ENCODE measurements at places on chromosomes 6 and 20.

DNA sequence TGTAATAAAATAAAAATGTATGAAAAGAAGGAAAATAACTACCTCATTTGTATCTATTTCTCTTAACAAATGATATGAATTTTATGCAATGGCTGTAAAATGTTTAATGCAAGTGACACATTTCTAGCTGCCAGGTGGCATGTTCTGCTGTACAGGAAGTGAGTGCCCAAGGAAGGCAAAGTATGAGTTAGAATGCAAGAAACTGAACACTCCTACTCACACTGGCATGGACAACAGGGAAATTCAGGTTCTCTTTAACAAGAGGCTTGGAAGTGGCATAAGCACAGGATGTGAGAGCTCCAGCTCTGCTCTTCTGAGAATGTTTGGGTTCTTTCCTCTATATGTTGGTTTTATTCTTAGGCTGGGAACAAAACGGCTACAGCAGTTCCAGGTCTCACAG, 20.4 kb upstream of the LAMA4 start:
- no peak for DNase-seq

GRCh38 chr20:15643713-15644112, 929.5 kb downstream of the KIF16B start:
- no peak for DNase-seq

GRCh38 chr6:10837622-10837994, 731 bp downstream of the MAK start:
- DNase-seq = no peak

- no peak for DNase-seq
Measured at GRCh38 chr20:51050531-51051075, 27.7 kb upstream of the KCNG1 start.

GRCh38 chr6:80967609-80968008, 784.9 kb downstream of the TENT5A start:
- DNase-seq = no peak

DNA sequence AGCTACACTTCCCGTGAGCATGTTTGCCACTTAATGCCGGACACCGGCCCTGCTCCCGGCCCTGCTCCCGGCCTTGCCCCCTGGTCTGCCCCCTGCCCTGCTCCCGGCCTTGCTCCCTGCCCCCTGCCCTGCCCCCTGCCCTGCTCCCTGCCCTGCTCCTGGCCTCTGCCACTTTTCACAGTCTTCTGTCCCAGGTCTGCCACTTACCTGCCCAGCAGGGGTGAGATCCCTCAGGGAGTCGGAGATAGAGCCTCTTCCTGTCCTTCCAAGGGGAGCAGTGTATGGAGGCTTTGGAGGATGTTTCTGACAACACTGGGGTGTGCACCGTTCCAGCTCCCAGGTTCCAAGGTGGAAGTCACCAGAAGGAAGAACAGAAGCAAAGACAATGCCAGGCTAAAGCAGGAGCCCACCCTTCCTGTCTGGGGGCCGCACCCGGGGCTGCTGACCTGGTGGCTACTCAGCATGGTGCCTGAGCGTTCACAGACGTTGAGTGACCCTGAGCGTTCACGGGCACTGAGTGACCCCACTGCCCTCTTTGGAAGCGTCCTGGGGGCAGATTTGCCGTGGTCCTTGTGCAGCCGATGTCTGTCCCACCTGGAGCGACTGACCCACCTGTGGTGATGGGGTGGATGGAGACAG, 199.8 kb downstream of the DLL1 start:
- no peak for DNase-seq

GRCh38 chr6:143555071-143555492, 43.6 kb upstream of the FUCA2 start:
- DNase-seq = no peak

Measured in cortex of kidney (tissue), 1 donor.